Activated CD8-positive, alpha-beta memory T cell treated with anti-CD3 and anti-CD28 coated beads, Interleukin-2, amount 50 U/mL, for 48 hours (primary cell): ENCODE measurements at places on chromosomes 7 and 10.
A peak's percentile ranks its signal among the peaks of the same experiment; 100 is the strongest.

DNA sequence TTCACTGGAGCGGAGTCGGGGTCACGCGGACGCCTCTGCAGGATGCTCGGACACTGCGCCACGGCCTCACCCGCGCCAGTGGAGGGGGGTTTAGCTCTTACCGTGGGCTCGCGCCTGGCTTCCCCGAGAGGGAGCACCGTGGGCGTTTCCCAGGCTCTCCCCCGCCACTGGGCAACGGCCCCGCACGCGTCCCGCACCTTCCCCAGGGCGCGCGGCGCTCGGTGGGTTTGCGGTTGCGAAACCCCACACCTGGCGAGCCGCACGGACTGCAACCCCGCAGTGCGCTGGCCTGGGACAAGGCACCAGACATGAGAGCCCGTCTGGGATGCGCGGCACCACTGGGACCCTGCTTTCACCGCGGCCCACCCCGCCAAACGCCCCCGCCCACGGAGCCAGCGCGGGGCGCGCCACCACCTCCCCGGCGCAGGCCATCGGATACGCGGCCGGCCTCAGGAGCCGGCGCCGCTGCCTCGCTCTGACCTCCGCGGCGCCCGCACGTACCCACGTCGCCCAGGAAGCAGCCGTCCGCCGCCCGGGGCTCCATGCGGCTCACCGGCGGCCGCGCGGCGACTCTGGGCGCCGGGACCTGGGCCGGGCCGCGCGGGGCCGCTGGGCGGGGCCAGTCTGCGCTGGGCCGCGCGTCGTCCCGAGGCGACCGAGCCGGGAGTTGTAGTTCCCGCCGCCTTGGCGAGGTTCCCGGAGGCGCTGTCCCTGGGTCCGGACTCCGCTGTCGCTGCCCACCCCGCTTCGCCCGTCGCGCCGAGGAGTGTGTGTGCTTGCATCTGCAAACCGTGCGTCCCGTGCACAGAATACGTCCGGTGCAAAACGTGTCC is at the start of gene ASB13:
ASB13 (minus strand) TSS at position 588 of the 833 bp plus-strand sequence; CDS start at position 544, 44 bp downstream.
- DNase-seq = peak; percentile 80

- no peak for DNase-seq
Measured at GRCh38 chr7:98125759-98126158, 19.1 kb downstream of the LMTK2 start.

DNA sequence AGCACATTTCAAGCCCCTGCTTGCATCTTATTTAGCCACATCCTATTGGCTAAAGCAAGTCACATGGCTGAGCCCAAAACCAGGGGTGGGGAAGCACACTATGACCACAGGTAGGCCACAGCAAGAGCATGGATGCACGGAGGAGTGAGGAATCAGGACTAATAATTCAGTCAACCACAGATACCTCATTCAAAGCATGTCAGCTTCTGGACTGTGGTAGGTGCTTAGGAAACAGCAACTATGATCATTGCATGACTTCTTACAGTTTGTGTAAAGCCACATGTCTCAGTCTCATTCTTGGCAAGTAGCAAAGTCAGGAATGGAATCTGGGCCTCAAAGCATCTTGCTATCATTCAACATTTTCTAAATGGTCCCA is 79.0 kb upstream of the EMX2 start:
- no peak for DNase-seq

DNA sequence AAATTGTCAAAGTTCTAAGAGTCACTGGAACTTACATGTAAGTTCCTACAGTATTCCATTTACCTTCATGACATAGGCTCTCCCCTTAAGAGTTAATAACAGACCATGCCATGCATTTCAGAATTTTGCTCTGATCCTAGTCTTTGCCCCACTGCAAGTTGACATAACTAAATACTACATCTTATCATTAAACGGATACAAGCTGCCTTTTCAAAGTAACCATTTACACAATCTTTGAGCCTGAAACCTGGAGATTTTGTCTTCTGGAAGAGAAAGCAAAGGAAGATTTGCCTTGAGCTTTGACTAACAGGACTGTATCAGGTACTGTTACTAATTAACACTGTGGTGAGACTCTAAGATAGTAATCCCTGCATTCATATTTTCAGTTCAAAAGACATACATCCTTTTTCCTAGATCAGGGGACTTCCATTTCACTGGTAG is 9.3 kb upstream of the AKR1D1 start:
- no peak for DNase-seq

DNA sequence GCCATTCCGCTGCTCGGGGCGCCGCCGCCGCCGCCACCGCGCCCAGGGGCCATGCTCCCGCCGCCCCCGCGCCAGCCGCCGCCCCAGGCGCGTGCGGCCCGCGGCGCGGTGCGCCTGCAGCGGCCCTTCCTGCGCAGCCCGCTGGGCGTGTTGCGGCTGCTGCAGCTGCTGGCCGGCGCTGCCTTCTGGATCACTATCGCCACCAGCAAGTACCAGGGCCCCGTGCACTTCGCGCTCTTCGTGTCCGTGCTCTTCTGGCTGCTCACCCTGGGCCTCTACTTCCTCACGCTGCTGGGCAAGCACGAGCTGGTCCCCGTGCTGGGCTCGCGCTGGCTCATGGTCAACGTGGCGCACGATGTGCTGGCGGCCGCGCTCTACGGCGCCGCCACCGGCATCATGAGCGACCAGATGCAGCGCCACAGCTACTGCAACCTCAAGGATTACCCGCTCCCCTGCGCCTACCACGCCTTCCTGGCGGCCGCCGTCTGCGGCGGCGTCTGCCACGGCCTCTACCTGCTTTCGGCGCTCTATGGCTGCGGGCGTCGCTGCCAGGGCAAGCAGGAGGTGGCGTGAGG is 383 bp downstream of the MARVELD1 start:
- no peak for DNase-seq

DNA sequence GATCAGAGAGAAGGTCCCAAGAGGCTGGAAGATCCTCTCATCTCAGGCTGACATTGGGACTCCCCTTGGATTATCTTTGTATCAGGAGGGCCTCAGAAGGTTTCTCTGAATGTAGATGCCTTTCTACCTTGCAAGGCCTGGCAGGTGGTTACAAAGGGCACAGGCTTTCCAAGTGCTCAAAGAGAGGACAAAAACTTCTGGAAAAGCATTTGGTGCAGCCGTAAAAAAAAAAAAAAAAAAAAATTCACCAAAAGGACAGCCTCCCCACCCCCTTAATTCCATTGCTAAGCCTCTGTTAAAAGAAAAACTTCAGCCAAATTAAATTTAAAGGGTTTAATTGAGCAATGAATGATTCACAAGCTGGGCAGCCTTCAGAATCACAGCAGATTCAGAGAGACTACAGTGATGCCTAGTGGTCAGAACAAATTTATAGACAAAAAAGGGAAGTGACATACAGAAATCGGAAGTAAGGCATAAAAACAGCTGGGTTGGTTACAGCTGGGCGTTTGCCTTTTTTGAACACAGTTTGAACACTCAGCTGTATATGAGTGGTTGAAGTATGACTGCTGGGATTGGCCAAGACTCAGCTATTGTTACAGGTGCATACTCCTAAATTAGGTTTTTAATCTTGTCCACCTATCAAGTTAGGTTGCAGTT is 42.5 kb upstream of the LRGUK start:
- no peak for DNase-seq

- no peak for DNase-seq
Measured at GRCh38 chr7:5838761-5839500, 41.7 kb upstream of the OCM start.

- no peak for DNase-seq
Measured at GRCh38 chr7:138632384-138632783, 68.8 kb downstream of the SVOPL start.

DNA sequence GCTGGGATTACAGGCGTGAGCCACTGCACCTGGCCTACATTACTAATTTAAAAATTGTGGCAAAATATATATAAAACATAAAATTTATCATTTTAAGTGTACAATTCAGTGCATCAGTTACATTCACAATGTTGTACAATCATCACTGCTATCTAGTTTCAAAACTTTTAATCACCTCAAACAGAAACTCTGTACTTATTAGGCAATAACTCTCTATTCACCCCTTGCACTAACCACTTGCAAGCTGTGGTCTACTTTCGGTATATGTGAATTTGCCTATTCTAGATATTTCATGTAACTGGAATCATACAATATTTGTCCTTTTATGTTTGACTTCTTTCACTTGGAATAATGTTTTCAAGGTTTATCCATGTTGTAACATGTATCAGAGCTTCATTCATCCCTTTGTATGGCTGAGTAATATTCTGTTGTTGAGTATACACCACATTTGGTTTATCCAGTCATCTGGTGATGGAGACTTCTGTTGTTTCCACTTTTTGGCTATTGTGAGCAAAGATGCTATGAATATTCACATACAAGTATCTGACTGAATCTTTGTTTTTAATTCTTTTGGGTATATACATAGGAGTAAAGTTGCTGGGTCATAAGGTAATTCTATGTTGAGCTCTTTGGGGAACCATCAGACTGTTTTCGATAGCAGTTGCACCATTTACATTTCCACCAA is 14.3 kb upstream of the ELOVL3 start:
- no peak for DNase-seq

GRCh38 chr7:37425498-37425897 is 23.2 kb downstream of the ELMO1 start:
- no peak for DNase-seq

GRCh38 chr10:58570307-58570723 is 57.6 kb downstream of the BICC1 start:
- DNase-seq = no peak

DNA sequence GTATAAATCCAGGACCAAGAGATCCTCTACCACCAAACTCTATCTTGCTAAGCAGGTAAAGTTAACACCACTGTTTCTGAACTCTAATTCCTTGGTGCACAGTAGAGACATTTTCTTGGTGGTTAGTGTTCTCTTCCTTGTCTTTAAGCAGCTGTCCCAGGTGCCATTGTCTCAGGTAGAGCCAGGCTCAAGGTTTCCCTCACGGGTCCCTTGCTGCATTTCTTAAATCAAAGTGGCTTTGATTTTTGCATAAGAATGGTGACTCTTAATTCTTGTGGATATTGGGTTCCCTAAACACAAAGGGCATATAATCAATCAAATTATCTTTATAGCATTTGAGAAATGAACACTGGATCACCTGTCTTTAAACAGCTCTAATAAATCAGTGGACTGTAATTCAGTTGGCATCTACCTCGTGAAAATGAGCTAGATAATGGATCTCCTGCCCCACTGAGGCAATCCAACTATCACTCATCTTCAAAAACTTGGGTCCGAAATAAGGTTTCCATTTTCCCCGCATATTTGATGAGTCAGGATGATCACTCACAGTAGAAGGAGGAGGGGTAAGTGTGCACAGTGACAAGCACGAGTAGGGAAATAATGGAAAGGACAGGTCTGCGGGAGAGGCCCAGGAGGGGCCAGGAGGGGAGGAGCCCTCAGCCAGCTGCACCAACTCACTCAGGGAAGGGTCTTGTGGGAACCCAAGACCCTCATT is 2.4 kb downstream of the ABCC2 start:
- no peak for DNase-seq

DNA sequence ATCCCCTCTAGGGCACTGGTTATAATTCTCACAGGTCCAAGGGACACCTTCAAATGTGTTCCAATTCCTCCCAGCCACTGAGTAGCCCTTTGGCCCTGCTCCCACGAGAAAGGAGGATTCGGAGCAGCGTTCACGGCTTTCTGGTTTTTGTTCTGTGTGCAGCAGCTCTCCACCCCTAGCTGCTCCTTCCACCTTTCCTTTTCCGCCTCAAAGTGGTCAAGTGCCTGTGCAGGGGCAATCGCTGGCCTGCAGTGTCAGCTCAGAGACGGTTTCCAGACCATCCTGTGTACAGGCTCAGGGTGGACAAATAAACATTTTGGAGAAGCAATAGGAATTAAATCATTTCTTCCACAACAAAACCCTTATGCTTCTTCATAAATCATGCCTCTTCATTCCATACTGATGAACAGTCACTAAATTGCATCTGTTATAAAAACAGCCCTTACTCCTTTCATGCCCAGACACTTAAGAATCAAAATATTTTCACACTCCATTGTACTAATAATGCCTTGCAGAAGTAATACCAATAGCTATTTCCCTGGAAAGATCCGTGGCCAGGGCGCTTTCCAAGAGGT is 1.1 kb downstream of the KIAA1549 start:
- DNase-seq = no peak

GRCh38 chr7:73973091-73973490 is 54.9 kb upstream of the ELN start:
- DNase-seq = no peak

DNA sequence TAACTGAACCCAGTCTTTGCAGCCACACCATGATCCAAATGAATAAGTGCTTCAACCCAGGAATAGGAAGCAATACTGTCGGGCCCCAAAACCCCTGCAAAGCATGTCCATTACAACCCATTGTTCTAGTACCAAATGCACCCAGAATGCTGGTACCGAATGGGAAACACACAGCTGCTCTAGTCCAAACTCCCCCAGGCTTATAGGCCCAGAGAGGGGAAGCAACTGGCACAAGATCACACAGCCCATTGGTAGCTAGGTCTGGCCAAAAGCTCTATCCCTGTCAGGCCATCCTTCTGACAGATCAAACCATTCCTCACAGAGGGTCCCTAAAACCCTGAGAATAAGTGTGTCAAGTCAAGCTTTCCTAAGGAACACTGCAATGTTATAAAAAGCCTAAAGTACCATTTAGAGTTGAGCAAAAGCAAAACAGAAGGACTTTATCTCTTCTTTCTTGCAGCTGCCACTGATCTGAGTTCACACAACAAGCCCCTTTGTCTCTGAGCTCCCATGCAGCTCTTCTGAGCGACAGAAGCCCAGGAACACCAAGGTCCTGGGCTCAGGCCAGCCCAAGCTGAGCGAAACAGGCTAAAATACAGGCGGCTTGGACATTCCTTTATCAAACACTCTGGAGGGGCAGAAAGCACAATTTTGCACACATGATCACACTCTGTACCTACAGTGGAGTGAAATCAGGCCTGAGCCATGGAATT is 116.7 kb downstream of the SGMS1 start:
- DNase-seq = no peak

DNA sequence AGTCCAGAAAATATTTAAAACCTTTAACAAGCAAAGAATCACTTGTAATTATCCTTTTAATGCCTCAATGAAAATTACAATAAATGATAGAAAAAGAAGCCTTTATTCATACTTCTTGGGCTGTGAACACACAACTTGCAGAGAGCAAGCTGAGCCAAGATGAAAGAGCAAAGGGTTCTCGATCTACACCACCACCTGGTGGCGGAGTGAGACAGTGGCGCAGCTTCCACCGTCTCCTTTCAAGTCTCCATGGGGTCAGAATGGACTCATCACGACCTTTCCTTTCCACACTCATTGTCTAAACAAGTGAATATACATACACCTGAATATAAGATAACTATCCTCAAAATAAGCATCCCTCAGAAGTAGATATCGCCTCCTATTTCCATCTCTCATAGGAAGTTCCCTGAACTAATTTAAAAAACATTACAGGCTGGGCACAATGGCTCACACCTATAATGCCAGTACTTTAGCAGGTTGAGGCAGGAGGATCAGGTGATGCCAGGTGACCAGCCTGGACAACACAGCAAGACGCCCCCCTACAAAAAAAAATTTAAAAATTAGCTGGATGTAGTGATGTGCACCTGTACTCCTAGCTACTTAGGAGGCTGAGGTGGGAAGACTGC is 40.7 kb downstream of the ATE1 start:
- DNase-seq = peak; percentile 66

- DNase-seq = no peak
Measured at GRCh38 chr10:66819691-66820090, 106.1 kb upstream of the LRRTM3 start.
